IMR-90 (cell line): ENCODE measurements at places on chromosomes 16 and 17. TPM values are rescaled to one million over a fixed set of nuclear protein-coding genes. Genes with fewer than 3 reads are reported as not detected.

Gene XAF1
- total RNA-seq: 1.7 and 3.9 TPM in 2 replicates

DNA sequence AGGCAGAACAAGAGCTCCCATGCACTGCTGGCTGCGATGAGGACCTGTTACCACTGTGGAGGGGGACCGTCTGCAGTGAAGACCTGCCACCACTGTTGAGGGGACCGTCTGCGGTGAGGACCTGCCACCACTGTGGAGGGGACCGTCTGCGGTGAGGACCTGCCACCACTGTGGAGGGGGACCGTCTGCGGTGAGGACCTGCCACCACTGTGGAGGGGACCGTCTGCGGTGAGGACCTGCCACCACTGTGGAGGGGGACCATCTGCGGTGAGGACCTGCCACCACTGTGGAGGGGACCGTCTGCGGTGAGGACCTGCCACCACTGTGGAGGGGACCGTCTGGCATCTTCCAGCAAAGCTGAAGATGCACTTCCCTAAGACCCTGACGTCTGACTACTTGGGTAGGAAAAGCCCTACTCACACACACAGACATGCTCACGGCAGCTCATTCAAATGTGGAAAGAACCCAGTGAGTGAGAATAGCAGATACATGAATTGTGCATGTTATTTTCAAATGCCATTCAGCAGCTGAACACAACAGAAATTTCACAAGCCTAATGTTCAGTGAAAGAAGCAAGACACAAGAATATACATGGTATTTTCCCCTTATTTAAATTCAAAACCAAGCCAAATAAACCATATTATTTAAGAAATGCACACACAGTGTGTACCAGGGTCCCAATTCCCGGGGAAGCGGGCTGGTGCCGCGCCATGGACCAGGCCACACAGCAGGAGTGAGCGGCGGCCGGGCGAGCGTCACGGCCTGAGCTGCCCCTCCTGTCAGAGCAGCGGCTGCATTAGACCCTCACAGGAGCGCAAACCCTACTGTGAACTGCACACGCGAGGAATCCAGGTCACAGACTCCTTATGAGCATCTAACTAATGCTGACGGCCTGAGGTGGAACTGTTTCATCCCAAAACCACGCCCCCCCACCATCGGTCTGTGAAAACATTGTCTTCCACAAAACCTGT lies 64.2 kb upstream of the METRNL start:
- H3K27ac ChIP-seq: no peak overlapping the region
- no peak overlapping the region for H3K4me3 ChIP-seq
- H3K4me1 ChIP-seq: peaks cover 14% of the 10 kb centered on the region

DNA sequence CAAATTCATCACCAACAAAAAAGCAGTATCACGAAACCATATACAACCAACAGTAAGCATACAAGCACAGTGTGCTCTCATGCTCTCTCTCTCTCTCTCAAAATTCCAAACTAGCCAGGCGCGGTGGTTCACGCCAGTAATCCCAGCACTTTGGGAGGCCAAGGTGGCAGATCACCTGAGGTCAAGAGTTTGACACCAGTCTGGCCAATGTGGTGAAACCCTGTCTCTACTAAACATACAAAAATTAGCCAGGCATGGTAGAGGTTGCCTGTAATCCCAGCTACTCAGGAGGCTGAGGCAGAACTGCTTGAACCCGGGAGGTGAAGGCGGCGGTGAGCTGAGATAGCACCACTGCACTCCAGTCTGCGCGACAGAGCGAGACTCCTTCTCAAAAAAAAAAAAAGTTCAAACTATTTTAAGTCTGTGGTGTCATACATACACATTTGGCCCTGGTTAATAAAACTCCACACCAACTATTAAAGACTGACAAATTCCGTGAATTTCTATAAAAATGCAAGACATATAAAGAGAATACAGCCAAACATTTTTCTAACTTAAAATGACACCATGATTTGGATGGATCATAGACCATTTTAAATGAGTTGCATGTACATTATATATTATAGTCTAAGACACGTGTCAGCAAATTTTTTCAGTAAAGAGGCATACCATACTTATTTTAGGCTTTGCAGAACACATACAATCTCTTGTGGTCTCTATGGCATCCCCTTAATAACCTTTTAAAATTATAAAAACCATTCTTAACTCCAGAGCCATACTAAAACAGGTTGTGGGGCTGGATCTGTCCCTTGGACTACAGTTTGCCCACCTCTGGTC lies 30.9 kb downstream of the GLG1 start:
- no peaks in the 10 kb centered on the region for H3K36me3 ChIP-seq
- DNase-seq: no peak
- peaks cover 6% of the 10 kb centered on the region for H3K4me1 ChIP-seq
- no peak overlapping the region for H3K4me3 ChIP-seq
- no peak overlapping the region for H3K27ac ChIP-seq

- H3K4me3 ChIP-seq: no peak overlapping the region
- peak; percentile 45 for DNase-seq
- H3K27me3 ChIP-seq: no peaks in the 10 kb centered on the region
- H3K4me1 ChIP-seq: peaks cover 10% of the 10 kb centered on the region
- peak overlapping the region; percentile 26; the same call in 1 of the 2 replicates for H3K27ac ChIP-seq
Measured at GRCh38 chr17:76268015-76268749, 3.0 kb downstream of the UBALD2 start.

DNA sequence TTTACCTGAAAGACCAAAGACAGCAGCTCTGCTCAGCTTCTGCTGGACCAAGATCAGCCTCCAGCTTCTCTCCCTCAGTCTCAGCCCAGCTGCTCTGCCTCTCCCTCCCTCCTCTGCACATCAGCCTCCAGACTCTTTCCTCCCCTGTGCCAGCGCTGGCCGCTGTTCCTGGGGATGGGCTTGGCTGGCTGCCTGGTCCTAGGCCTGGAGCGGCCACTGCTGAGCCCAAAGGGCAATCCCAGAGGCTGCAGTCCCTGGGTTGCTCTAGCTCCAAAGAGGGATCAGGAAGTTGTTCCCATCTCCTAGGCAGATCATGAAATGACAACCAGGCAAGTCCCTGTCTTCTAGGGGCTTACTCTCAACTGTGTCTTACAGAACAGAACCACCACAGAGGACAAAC lies 31.3 kb downstream of the DCUN1D3 start:
- no peaks in the 10 kb centered on the region for H3K27me3 ChIP-seq
- H3K4me1 ChIP-seq: peaks cover 20% of the 10 kb centered on the region
- DNase-seq: peak; percentile 57
- no peaks in the 10 kb centered on the region for H3K36me3 ChIP-seq
- H3K27ac ChIP-seq: no peak overlapping the region
- no peak overlapping the region for H3K4me3 ChIP-seq

Gene EVI2B
- total RNA-seq: under 0.01 TPM in 2 replicates

GRCh38 chr16:2155977-2156848 lies 631 bp downstream of the TRAF7 start:
- H3K4me1 ChIP-seq: peaks cover 48% of the 10 kb centered on the region
- DNase-seq: peak; percentile 76
- peaks cover 30% of the 10 kb centered on the region for H3K36me3 ChIP-seq
- H3K27me3 ChIP-seq: no peaks in the 10 kb centered on the region
- H3K4me3 ChIP-seq: peak overlapping the region; percentile 86

Gene ACBD4
- total RNA-seq: 1.7 and 2.3 TPM in 2 replicates

Gene CACNA1H
- total RNA-seq: 1.6 and 1.7 TPM in 2 replicates

DNA sequence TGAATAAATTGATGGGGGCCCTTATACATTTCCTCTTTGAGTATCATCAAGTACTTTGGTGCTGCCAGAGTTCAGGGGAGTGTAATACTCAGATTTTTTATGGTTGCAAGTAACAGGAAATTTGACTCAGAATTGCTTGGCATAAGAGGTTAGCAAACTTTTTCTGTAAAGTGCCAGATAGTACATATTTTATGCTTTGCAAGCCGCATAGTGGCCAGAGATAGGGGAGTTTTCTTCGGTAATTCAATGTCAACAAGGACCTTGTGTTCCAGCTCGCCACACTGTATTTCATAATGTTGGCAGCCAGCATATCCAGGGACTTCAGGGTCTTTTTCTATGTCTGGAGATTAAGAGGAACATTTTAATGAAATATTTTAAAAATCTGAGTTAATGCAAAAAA lies 51.0 kb upstream of the MARCHF10 start:
- no peaks in the 10 kb centered on the region for H3K4me1 ChIP-seq
- no peak overlapping the region for H3K27ac ChIP-seq
- peak; percentile 21 for DNase-seq
- no peak overlapping the region for H3K4me3 ChIP-seq
- no peaks in the 10 kb centered on the region for H3K36me3 ChIP-seq
- peaks cover 3% of the 10 kb centered on the region; the same call in 1 of the 2 replicates for H3K27me3 ChIP-seq

Gene C17orf78
- total RNA-seq: not detected in 2 replicates

DNA sequence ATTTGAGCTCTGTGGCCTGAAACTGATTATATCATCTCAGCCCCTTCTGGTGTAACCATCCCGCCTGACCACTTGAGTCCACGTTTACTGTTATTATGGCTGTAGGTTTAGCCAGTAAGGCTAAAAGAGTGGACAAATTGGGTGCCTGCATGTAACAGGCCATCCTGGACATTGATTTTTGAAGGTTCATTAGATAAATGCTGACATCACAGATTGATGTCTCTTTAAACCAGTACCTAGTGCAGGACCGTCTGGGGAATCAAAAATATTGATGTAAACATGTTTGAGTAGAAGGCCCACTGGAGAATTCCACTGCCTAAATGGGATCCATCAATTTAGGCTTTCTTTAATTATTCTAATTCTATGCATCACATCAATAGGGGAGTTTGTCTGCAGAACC lies 215.1 kb downstream of the IRX3 start:
- H3K4me1 ChIP-seq: no peaks in the 10 kb centered on the region
- H3K27ac ChIP-seq: no peak overlapping the region
- no peaks in the 10 kb centered on the region for H3K27me3 ChIP-seq
- no peak for DNase-seq
- H3K4me3 ChIP-seq: no peak overlapping the region
- H3K36me3 ChIP-seq: no peaks in the 10 kb centered on the region

Gene PRAC1
- total RNA-seq: not detected in 2 replicates

- H3K27ac ChIP-seq: no peak overlapping the region
- H3K36me3 ChIP-seq: peaks cover under 1% of the 10 kb centered on the region; the same call in 1 of the 2 replicates
- DNase-seq: no peak
- peaks cover 4% of the 10 kb centered on the region; the same call in 1 of the 2 replicates for H3K4me1 ChIP-seq
Measured at GRCh38 chr17:80631142-80632045, 86.8 kb downstream of the RPTOR start.

DNA sequence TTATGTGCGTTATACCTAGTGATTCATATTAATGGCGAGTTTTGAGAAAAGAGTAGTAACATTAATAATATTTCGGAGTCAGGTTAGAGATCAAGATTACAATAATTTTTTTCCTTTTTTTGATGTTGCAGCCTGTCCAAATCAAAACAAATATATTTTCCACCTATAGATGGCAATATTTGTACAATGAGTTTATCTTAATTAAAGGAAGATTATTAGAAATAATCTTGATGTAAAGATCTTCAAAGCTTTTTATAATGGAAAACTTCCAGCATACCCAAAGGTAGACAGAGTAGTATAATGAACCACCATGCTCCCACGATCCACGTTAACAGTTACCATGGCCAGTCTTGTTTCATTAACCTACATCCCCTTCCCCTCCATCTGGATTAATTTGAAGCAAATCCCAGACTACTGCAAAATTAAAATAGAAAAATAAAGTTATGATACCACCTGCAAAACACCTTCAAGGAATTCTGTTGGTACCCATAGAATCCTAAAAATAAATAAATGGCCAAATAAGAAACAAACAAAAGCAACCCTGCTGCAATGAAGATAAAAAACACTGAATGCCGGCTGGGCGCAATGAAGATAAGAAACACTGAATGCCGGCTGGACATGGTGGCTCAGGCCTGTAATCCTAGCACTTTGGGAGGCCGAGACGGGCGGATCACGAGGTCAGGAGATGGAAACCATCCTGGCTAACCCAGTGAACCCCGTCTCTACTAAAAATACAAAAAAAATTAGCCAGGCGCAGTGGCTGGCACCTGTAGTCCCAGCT lies 46.5 kb upstream of the GINS3 start:
- no peak overlapping the region for H3K4me3 ChIP-seq
- no peak overlapping the region for H3K27ac ChIP-seq
